ENCODE measurements at places on chromosomes 1 and 21.

DNA sequence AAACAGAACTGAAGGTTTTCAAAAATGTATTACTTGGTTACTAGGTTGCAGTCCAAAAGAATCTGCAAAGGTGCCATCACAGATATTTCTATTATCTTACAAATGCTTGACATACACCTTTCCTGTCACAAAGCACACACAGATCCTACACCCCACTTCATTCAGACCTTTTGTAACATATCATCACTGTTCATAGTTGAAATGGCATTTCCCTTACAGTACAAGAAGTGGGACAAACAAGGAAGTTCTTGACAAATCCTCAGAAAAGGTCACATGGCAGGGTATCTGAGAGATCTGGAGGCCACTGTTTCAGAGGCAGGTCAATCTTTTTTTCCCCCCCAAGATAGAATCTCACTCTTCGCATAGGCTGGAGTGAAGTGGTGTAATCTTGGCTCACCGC, 21.3 kb downstream of the TOR1AIP2 start:
- no peak for DNase-seq

DNA sequence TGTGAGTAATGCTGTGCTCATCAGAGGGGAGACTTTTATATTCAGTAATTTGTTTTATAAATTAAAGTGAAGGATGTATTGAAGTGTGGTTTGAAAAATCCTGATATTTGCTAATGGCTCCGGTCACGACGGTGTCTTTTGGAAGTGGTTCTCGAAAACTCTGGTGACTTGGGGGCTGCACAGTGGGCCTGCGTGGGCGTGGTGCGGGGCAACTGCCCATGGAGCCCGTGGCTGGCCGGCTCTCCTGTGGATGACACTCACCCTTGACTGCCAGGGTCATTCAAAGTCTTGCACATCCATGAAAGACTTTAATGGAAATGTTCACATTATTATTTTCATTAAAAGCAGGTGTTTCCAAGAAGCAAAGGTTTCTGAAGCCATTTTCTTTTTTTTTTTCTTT, 7.7 kb downstream of the FAAP20 start:
- DNase-seq, result no peak

DNA sequence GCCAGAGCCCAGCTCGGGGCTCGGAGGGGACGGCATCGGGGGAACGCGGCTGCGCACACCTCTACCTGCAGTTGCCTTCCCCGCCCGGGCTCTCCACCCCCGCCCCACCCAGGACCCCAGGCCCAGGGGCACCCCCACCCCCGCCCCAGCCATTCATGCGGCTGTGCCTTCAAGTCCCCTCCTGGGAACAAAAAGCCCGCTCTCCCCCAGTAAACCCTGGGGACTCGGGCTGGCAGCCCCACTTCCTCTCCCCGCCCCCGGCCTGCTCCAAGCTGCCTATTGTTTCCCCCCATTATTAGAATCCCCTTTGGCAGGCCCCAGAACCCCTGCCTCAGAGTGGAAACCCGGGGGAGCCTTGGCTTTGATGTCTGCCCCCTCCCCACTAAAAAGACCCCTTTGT, 18.0 kb downstream of the MEGF6 start:
- DNase-seq, result no peak

DNA sequence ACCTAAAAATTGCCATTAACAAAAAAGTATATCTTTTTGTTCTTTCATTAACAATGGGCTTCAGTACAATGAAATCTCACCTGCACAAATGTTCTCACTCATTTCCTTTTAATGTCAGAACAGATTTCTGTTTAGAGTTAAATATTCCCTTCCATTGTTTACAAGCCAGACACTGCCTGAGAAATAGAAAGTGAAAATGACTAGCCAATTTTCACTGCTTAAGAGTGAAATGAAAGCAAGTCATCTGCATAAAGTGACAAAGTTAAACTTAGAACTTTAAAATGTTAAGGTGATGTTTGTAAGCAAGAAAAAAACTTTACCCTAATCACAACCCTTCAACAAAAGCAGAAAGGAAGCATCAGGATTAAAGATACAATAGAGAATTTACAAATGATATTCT, 27.5 kb downstream of the COA6 start:
- no peak for DNase-seq

DNA sequence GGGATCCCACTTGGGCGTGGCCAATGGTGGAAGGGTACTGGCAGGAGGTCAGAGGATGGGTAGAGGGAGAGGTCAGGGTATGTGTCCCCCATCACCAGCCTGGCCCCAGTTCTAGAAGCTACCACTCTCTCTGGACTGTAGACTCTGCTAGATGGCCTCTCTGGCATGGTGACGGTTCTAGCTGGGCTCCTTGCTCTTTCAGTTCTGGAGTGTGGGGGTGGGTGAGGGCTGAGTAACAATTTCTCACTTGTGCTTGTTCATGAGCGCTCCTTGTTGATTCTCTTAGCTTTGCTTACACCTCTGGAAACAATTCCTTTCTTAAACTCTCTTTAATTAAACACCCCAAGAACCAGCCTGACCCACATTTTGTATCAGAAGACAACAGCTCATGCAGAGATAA, 25.3 kb upstream of the EXOSC10 start:
- no peak for DNase-seq

- no peak for DNase-seq
Measured at GRCh38 chr1:54857746-54858561, 29.0 kb downstream of the DHCR24 start.

DNA sequence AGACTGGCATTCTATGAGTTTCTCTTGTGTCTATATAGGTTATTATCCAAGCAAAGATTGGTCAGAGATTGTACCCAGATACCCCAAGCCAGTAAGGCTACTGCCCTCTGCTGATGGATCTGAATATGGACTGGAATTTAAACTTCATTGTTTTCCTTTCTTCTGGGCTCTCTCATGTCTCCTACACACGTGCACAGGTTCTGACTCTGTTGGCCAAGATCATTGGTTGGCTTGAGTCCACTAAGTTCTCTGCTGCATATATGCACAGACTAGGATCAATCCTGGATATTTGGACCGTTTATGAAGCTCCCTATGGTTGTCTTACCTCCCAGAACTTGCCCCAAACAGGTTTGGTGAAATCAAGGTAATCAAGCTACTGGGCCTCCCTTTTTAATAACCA, 69.7 kb downstream of the CC2D1B start:
- DNase-seq, result no peak

DNA sequence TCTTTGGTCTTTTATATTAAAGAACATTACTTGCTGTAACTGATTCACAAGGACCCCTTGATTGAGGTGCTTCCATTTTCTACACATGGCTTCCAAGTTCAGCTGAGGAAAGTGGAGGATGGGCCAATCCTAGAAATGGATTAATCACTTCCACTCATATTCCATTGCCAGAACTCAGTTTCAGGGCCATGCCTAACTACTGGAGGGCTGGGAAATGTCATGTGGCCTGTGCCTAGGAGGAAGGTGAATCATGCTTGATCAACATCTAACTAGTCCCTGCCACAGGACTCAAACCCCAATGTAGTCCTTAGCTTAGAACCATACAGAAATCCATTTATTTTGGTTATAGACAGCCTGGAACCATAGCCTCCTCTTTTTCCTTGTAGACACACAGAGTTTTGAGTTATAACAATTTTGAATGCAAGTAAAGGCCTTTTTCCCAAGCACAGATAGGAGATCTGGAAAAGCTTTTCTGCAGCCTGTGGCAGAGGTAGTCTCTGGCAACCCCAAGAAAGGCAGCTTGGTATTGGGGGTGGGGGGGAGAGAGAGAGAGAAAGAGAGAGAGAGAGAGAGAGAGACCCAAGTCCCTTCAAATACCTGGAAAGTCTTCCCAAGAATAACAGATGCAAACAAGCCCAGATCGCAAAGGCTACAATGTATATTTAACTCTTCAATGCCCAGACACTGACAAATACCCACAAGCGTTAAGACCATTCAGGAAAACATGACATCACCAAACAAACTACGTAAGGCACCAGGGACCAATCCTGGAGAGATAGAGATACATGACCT, 12.5 kb downstream of the MAST2 start:
- DNase-seq, result no peak

DNA sequence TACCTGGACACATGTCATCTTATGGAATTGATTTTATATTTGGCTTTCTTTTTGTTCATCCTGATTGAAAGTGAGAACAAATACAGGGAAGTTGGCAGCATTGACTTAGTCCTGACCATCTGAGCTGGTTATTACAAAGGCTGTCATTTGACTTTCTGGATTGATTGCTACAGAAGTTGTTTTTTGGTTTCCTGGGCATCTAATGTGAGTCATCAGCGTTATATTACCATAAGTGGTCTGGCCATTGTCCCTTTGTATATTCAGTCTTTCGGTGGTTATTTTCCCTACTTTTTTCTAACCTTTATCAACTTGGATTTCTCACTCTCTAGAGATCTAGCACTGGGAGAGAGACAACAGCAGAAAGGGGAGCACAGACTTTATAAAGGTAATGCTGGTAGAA, 1646.5 kb downstream of the MRPL39 start:
- DNase-seq, result no peak

GRCh38 chr1:171965777-171966176, 124.5 kb downstream of the DNM3 start:
- no peak for DNase-seq

DNA sequence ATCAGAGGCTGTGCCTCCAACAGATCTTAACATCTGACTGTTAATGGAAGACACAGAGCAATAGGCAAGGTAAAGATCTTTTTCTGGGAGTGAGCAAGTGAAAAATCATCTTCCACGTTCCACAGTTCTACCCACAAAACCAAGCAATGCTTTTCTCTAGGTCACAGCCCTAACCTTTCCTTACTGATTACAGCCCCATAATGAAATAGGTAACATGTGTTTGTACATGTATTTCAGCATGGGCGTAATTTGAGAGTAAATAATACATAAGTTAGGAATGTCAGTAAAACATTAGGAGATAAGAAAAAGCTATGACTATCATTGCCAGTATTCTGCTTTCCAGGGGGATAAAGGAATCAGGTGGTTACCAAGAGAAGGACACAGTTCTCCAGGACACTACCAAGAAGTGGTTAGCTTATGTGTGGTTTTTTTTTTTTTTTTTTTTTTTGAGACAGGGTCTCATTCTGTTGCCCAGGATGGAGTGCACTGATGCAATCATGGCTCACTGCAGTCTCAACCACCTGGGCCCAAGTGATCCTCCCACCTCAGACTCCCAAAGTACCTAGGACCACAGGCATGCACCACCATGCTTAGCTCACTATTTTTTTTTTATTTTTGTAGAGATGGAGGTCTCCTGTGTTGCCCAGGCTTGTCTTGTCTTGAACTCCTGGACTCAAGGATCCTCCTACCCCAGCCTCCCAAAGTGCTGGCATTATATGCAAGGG, 72.0 kb downstream of the DAP3 start:
- DNase-seq, result no peak

DNA sequence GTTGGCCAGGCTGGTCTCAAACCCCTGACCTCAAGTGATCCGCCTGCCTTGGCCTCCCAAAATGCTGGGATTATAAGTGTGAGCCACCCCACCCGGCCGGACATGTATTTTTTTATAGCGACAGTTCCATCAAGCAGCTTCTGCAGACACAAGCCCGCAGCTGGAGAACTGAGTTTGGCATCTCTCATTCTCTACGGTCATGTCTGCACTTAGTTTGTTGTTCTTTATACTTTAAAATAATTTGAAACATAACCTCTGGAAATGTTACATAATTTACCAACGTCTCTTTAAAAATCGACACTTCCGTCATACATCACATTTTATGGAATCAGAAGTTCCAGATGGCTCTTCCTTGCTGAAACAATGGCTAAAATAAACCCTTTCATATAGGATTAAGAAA, 183.6 kb downstream of the DYRK1A start:
- no peak for DNase-seq

DNA sequence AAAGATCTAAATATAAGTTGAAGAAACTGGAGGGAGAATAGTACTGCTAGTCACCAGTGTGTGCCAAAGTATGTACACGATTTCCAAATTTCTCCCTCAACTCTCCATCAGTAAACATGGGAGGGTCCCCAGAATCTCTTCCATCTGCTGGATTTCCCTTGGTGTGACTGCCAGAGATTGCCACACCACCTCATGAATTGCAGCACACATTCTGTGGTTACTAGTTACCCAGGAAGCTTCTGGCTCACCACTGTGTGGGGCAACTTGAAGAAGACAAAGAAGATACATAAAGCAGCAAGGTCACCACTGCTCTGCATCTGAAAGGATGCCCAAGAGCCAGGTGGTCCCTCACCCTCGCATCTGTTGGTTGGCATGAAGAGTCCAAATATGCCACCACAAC, 191.7 kb upstream of the ESRRG start:
- DNase-seq, result no peak

GRCh38 chr21:43921979-43922945, 57.2 kb downstream of the AGPAT3 start:
- no peak for DNase-seq

DNA sequence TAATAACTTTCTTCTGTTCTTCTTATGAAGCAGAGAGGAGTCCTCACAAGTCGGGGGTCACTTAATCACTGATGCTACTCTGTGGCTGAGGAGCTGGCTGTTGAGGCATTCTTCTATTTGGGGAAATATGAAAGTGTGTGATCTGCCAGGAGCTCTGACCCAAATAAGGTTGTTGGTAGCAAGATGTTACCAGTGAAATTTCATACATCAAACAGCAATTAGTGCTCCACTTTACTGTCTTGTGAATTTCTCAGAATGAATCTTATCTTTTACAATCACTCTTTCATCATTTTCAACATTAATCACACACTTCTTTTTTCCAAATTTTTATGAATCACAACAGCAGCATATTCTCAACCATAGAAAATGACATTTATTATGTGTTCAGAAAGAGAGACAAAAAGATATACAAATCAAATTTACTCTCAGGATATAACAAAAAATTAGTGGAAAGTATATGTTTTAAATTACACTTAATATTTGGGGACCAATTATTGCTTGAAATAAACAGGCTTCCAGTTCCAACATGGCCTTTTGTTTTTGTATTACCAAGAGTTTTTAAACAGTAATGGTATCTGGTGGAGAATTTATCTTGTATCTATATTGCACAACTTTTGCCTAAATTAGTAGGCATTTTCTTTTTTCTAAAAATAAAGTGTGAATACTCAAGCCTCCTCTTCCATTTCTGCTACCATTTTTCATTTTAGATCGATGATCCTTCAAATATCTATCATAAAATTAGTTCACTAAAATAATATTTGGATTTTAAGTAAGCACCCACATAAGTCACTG, 9.6 kb downstream of the PTGER3 start:
- DNase-seq, result no peak

DNA sequence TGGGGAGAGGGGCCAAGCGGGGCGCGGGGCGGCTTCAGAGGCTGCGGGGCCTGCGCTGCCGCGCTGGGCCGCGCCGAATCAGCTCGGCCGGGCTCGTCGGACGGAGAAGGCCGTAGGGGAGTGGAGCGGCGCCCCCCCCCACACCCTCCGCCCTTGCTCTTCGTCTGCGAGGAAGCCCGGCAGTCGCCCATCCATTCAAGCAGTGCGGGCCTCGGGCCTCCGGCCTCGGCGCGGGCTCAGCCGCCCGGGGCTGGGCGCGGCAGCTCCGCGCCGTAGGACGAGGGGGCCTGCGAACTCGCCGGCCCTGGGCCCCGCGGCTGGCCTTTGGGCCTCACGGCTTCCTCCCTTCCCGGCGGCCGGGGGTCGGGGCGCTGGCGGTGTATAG, 564 bp downstream of the CTPS1 start:
- no peak for DNase-seq

GRCh38 chr21:39263372-39263771, 50.1 kb downstream of the BRWD1 start:
- no peak for DNase-seq

GRCh38 chr1:170321113-170321512, 175.4 kb downstream of the NTMT2 start:
- DNase-seq, result no peak
